Caudate nucleus (tissue), 63 donors: ENCODE measurements at places on chromosomes 12 and 14.

- DNase-seq, result no peak
Measured at GRCh38 chr12:127284870-127285431, 982.0 kb upstream of the TMEM132C start.

GRCh38 chr12:98402091-98402490 lies 113.3 kb upstream of the TMPO start:
- no peak for DNase-seq

GRCh38 chr12:4251216-4251891 lies 22.2 kb upstream of the CCND2 start:
- no peak for DNase-seq

DNA sequence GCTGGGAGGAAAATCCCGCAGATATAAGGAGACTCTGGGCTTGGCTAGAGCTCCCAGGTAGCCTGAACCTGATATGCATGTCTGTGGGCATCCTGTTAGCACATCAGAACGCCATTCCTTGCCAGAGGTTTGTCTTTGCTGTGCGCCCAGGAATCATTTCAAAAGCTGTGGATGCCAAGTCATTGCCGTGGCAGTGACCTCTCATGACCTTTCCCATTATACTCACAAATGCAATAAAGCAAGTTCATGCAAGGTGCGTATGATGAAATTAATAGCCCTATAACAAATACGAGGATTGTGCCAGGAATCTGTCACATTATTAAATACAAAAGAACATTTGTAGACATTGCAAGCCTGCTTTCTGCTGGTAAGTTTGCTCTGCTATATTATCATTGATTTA lies 229.1 kb upstream of the PELI2 start:
- no peak for DNase-seq

DNA sequence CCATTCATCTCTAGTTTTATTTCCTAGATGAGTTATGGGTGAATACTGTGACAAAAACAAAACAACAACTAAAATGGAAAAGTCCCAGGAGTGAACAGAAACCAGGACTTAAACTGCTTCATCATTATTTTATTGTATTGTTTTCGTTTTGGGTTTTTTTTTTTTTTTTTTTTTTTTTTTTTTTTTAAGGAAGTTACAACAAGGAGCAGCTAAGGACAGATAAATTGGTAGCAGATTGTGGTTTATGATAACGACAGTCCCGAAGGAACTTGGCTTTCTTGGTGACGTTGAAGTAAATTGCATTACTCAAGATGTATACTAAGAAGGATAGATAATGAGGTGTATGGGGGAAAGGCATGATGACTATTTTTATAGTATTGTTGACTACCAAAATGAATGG lies 866.3 kb downstream of the NRXN3 start:
- no peak for DNase-seq

- DNase-seq, result no peak
Measured at GRCh38 chr14:74582910-74583581, 29.0 kb downstream of the LTBP2 start.

GRCh38 chr12:9256341-9256740 lies 48.1 kb upstream of the PZP start:
- DNase-seq, result no peak

DNA sequence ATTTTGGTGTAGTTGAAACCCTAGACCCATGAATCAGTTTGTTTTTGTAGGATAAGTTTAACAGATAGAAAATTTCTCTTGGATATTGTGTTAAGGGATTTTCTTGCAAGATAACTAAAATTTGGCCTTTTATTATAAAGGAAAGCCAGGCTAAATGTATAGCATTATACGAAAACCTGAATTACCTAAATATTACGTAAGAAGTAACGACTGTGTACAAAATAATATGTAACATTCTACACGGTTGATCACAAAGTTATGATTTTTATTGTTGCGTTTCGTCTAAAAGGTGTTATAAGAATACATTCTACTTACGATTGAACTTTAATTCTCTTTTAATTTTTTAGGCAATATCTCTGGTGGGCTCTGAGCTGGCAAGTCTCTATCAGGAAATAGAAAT lies 63.9 kb downstream of the KNTC1 start:
- DNase-seq, result no peak
